NCI-H1417 treated with DMSO at 0.1 percent for 48 hours (cell line): ENCODE measurements at places on chromosomes 7 and 10.
A peak's percentile ranks its signal among the peaks of the same experiment; 100 is the strongest.

GRCh38 chr10:22649390-22649841 is 65.0 kb downstream of the PIP4K2A start:
- DNase-seq, result no peak

DNA sequence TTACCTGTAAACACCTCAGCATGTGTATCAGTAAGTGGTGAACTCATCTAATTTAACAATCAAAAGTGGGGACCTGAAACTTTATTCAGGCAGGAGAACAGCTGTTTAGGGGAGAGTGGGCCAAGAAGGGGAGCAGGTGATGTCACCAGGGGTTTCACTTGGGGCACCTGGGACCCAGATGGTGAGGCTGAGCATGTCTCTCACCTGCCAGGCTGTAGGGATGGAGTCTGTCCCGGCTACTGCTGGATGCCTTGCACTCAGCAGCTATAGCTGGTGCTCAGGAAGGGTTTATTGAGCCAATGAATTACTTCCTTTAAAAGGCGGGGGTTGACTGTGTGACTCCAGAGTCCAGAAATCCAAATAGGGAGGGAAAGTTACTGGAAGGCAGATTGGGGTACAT is 23.0 kb downstream of the CDH23 start:
- no peak for DNase-seq

DNA sequence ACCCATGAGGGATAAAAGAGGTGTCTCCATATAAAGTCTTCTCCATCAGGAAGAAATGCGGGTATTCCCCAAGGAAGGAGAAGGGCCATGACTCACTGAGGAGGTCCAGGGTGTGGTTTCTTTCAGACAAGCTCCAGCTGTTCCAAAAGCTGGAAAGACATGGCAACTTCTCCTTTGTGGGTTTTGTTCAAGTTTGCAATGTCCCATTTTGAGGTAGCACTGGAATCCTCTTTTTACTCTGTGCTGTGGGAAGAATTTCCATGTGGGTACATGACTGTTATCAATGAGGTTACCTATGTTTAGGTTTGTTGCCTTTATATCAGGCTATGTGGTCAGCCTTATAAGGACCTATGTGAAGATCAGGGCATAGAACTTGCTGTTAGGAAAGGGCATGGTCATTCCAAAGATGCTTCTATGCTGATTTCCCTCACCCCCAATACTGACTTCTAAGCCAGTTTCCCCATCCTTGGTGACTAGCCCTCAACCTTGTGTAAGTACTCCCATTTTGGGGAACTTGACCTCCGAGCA is 697.5 kb downstream of the INHBA start:
- DNase-seq, result no peak

GRCh38 chr7:78702770-78703169 is 750.7 kb downstream of the MAGI2 start:
- DNase-seq, result no peak

- DNase-seq, result no peak
Observed at GRCh38 chr7:70886547-70886946, 245.4 kb upstream of the GALNT17 start.

- DNase-seq, result no peak
Observed at GRCh38 chr7:147982307-147982706, 608.3 kb upstream of the C7orf33 start.

- DNase-seq, result no peak
Observed at GRCh38 chr10:1896153-1896552, 158.8 kb upstream of the ADARB2 start.

DNA sequence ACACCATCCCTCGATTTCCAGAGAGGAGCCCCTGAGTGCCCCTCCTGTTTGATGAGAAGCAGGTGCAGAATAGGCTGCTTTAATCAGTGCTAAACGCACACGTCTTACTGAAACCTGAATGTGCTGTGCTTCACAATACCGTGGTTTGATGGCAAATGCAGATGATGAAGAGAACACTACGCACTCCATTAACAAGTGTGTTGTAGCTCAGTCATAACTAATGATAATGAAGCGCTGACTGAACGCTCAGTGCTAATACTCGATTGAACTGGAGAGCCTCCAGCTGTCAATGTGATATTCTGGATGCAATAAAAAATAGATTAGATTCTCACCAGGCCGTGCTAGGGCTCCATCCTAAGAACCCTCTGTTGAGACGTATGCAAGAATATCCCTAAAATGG is 279.7 kb upstream of the PLPP4 start:
- no peak for DNase-seq

DNA sequence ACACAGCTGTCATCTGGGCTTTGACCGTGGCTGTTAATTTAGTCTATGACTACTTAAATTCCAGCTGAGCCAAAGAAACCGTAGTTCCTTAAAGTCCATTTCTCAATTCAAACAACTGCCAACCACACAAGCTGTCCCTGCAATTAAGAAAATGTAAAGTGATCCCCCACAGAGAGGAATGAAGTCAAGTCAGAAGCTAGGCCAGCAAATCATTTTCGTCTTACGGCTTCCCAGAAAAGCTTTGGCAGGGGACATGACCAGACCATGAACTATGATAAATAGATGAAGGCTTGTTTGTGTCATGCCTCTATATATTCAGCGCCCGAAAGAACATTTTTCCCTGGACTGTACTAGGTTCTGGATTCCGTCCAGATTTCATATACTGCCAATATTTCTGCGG is 54.6 kb downstream of the HACD1 start:
- DNase-seq, result peak; percentile 67

- peak; percentile 37 for DNase-seq
Observed at GRCh38 chr7:82234457-82235049, 209.0 kb downstream of the CACNA2D1 start.

DNA sequence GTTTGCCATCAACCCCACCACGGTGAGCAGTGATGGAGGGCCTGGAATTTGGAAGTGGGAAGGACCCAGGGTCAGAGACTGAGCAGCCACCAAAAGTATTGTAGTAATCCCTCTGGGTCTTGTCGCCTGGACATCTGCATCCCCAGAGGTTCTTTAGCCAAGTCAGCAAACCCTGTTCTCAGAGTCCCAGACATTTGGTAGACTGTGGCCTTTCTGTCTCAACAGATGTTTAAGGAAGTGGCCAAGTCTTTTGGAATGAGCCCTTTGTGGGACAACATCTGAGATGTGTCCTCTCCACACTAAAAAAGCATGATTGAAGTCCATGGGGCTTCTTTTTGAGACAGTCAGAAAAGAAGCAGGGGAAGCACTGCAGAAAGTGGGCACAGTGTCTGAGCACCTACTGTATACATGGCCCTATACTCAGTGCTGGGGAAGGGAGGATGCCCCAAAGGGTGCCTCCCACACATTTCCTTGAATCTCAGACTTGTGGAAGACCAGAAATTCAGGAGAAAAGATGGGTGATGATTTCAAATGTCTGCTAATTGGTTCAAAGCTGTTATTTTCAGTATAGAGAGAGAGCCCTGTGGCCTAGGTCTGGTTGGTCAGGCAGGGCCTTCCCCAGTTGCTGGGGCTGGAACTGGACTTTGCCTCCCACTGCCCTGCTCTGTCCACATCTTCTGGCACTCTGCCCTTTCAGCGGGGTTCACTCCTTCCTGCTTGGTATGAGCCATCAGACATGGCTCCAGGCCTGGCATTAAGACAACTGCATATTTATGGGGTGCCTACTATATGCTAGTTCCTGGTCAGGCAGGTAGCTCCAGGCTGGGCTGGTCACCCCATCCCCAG is 26.5 kb upstream of the VSIR start:
- DNase-seq, result no peak

- DNase-seq, result no peak
Observed at GRCh38 chr7:26073041-26073440, 79.0 kb upstream of the NFE2L3 start.

GRCh38 chr7:83119494-83119893 is 43.2 kb downstream of the PCLO start:
- DNase-seq, result no peak

GRCh38 chr10:43350686-43351085 is 20.8 kb upstream of the FXYD4 start:
- DNase-seq, result no peak

DNA sequence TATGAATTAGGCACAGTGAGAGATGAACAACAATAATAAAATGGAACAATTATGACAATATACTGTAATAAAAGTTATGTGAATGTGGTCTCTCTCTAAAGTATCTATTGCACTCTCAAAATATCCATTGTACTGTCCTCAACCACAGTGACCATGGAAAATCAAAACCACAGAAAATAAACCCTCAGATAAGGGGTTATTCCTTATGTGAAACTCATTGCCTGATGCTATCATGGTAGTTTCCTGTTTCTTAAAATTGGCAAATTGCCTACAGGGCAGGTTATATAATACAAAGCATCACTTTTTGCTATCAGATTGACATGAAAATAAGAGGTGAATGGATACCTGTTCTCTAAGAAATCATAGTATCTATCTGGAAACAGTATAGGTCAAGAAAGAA is 3.8 kb downstream of the MCM10 start:
- no peak for DNase-seq

GRCh38 chr7:16369855-16370254 is 51.5 kb downstream of the CRPPA start:
- no peak for DNase-seq

DNA sequence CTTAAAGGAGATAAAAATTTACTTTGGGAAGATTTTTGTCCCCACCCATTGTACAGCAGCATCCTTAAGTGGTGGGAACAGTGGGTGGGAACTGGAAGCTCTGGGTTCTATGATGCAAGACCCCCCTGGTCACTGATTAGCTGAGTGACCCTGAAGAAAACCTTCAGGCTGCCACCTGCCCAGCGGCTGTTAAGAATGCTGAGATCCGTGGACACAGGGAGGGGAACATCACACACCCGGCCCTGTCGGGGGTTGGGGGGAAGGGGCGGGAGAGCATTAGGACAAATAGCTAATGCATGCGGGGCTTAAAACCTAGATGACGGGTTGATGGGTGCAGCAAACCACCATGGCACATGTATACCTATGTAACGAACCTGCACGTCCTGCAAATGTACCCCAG is 14.5 kb downstream of the CARD11 start:
- DNase-seq, result no peak

- peak; percentile 87 for DNase-seq
Observed at GRCh38 chr7:94350734-94351133, 44.0 kb upstream of the COL1A2 start.

GRCh38 chr7:112882991-112883390 is 92.8 kb upstream of the TMEM168 start:
- no peak for DNase-seq

GRCh38 chr7:54802841-54803240 is 43.8 kb upstream of the SEC61G start:
- no peak for DNase-seq

DNA sequence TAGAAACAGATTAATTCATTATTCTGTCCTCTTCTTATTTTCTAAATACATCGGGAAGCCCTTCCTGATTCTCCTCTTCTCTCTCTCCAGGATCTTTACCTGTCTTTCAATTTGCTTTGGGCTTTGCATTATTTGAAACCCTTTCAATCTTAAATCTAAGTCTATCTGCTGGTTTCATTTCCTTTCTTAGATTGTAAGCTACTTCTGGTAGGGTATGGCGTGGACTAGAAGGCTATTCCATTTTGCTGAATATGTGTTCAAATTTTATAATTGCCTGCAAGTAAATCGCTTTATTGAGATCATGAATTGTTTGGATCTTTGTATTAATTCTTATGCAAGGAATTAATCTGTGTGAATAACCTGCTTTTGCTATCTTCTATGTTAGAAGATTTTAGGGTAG is 11.1 kb downstream of the STAM start:
- no peak for DNase-seq

GRCh38 chr10:1452777-1453176 is 284.5 kb downstream of the ADARB2 start:
- no peak for DNase-seq

DNA sequence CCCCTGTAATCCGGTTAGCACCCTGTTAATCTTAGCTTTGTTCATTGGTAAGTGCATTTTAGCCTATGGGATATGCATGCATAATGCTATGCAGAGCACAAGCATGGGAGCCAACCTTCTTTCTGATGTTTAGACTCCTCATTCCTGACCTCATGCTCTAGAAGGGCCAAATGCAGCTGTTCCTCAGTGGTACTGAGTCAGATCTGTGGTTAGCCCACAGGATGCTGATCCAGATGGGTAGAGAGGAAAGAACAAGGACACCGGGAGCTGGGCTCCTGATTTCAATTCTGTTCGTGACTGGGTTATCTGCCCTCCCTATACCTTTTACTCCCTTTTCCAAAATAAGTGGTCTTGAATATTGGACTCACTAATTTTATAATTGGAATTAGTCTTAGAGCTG is 31.7 kb upstream of the C10orf90 start:
- DNase-seq, result no peak

- no peak for DNase-seq
Observed at GRCh38 chr7:133139801-133140200, 57.9 kb upstream of the CHCHD3 start.

GRCh38 chr7:108135446-108136190 is 5.5 kb upstream of the LAMB4 start:
- no peak for DNase-seq

DNA sequence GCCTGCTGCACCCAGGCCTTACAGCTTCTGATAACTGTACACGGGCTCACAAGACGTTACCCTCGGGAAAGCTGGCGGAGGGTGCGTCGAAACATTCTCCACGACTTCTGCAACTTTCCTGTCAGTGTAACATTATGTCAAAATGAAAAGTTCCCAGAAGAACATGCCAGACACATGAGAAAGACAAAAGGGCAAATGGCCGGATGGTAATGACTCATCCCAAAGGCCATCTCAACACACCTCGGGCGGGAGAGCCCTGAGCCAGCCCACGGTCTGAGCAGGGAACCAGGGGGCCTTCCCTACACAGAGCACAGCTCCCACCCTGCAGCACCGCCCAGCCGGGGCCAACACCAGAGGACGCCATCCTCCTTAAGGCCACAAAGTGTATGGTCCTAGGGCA is 118.7 kb downstream of the MAD1L1 start:
- DNase-seq, result no peak

GRCh38 chr10:100504096-100504495 is 15.6 kb downstream of the SEC31B start:
- no peak for DNase-seq

GRCh38 chr10:79079054-79079397 is 10.3 kb downstream of the ZMIZ1 start:
- no peak for DNase-seq

DNA sequence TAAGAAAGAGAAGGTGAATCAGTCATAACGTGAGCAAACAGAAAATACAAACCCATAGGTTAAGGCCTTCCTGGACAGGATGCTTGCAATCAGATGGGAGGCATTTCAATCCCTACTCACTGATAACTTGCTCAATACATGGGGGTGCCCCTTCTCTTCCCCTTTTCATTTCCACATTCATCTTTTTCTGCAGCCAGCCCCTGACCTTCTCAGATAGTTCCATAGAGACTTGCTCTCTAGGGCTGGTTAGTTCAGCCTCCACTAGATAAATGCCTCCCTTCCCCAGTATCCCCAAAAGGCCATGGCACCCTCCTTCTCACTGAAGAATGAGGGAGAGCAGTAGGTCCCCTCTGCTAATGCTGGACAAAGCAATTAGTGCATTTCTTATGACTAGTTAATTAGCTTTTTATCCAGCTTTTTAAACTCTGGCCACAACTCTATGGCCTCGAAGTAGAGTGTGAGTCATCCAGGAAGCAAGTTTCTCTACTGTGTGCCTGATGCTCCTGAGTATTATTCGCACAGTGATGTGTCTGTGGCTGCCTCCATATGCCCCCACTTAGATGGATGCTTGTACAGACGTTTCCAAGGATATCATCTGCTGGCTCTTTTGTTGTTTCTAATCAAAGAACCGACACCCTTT is 12.7 kb downstream of the CHN2 start:
- no peak for DNase-seq
